ENCODE measurements at places on chromosomes 2 and 18. TPM values are rescaled to one million over a fixed set of nuclear protein-coding genes. Genes with fewer than 3 reads are reported as not detected.

DNA sequence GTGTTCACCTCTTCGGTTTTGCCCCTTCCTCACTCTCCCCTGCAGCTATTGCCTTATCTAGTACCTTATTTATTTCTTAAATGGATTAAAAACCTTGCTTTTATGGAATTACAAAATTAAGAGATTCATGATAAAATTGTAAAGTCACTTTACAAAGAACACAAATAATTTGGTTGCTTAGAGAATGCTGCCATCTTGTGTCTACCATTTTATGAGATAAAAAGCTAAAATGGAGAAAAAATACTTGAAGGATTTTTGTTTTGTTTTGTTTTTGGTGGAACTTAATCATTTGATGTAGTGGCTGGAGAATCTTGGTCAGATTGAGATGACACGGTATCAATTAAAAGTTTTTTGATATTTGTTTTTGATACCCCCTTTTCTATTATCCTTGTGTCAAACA lies 69.6 kb downstream of the R3HDM1 start:
- no peaks in the 10 kb centered on the region for H3K4me1 ChIP-seq
- H3K4me3 ChIP-seq = no peak overlapping the region
- no peaks in the 10 kb centered on the region for H3K27me3 ChIP-seq

TLX2 gene
- 0.97 TPM for total RNA-seq

- peak overlapping the region; percentile 76 for H3K4me3 ChIP-seq
- peak overlapping the region; percentile 99 for H3K27ac ChIP-seq
- H3K36me3 ChIP-seq = no peaks in the 10 kb centered on the region
These were observed 891 bp downstream of the KDM3A start for GRCh38 chr2:86441882-86442641.

SCG2 gene
- total RNA-seq = 1.0 TPM

- H3K36me3 ChIP-seq = no peaks in the 10 kb centered on the region
- H3K27ac ChIP-seq = no peak overlapping the region
- no peaks in the 10 kb centered on the region for H3K27me3 ChIP-seq
- peaks cover 2% of the 10 kb centered on the region for H3K4me1 ChIP-seq
These were observed 53.7 kb upstream of the LGALSL start for GRCh38 chr2:64400105-64400728.

DNA sequence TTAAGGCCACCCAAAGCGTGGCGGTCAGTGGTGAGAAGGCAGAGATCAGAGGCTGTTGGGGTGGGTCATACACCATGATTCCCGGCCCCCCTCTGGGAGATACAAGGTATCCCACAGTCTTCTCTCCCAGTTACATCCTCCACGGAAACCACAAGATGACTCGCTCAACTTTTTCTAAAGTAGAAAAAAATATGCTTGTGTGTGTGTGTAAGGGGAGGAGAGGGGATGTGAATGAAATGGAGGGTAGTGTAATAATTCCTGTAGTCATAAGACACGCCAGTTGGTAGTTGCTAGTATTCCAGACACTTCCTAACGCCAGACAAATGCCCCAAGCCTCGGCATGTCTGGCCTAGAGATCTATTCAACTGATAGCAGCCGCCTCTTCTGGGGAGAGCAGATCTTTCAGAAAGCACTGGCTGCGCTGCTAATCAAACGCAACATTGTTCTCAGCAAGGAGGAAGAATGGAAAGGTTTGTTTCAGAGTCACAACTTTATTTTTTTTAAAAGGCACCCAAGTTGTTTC lies 143.5 kb downstream of the TGIF1 start:
- peak overlapping the region; percentile 40 for H3K4me3 ChIP-seq
- H3K36me3 ChIP-seq = no peaks in the 10 kb centered on the region
- H3K27me3 ChIP-seq = no peaks in the 10 kb centered on the region

CYBRD1 gene
- 130 TPM for total RNA-seq

GRCh38 chr2:47580855-47581600 lies 178.1 kb downstream of the MSH2 start:
- no peak overlapping the region for H3K4me3 ChIP-seq
- H3K27ac ChIP-seq = no peak overlapping the region
- H3K27me3 ChIP-seq = no peaks in the 10 kb centered on the region
- H3K4me1 ChIP-seq = no peaks in the 10 kb centered on the region
- H3K36me3 ChIP-seq = no peaks in the 10 kb centered on the region

DNA sequence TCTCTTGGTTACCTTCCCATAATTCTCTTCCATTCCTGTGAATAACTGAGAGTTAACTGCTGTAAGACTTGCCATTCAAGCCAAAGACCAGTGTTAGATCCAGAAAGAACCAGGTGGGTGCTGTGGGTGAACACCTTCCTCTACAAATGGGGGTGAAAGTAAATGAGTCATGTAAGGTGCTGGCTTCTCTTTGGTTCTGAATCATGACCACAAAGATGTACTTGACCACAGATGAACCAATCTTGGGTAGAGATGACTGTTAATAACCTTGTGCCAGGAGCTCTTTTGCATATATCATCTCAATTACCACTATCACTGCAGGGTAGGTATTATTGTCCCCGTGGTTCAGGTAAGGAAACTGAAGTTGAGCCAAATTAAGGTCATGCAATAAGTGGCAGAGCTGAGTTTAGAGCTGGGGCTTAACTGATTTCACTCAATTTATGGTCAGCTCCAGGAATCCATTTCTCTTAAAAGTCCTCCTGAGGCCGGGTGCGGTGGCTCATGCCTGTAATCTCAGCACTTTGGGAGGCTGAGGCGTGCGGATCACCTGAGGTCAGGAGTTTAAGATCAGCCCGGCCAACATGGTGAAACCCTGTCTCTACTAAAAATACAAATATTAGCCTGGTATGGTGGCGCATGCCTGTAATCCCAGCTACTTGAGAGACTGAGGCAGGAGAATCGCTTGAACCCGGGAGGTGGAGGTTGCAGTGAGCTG lies 244.9 kb upstream of the CXCR4 start:
- no peak overlapping the region for H3K27ac ChIP-seq
- no peaks in the 10 kb centered on the region for H3K4me1 ChIP-seq
- H3K27me3 ChIP-seq = no peaks in the 10 kb centered on the region
- no peaks in the 10 kb centered on the region for H3K36me3 ChIP-seq
- no peak overlapping the region for H3K4me3 ChIP-seq

- no peaks in the 10 kb centered on the region for H3K4me1 ChIP-seq
- H3K27me3 ChIP-seq = no peaks in the 10 kb centered on the region
- no peak overlapping the region for H3K27ac ChIP-seq
- no peak for DNase-seq
- no peaks in the 10 kb centered on the region for H3K36me3 ChIP-seq
- H3K4me3 ChIP-seq = no peak overlapping the region
These were observed 126.2 kb downstream of the FSHR start for GRCh38 chr2:49028101-49028500.

DNA sequence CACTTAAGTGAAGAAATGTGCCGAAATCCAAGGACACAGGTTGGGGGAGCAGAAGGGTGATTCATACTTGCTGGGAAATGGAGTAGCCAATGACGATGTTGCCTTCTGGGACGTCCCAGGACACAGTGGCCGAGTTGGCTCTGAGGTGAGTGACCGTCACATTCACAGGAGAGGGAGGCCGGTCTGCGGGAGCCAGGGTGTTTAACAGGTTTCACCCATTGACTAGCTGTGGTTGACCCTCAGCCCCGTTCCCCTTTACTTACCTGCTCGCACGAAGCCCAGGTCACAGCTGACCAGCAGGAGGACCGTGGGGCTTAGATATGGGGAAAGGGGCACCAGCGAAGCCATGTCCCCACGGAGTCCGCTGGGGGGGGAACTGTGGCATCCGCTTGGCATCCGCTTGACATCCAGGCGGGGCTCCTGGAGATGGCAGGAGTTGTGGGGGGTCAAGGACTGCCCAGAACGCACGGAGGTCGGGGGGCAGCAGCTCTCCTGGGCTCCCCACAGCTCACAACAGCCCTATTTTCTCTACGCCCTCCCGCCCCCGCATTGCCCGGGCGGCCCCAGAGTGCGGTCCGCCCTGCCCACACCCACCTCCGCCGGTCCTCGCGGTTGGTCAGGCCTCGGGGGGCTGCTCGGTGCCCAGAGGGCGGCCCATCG lies 586 bp downstream of the FNDC4 start:
- H3K4me3 ChIP-seq = peak overlapping the region; percentile 52
- H3K4me1 ChIP-seq = peaks cover 2% of the 10 kb centered on the region
- no peaks in the 10 kb centered on the region for H3K36me3 ChIP-seq
- peak overlapping the region; percentile 60 for H3K27ac ChIP-seq
- H3K27me3 ChIP-seq = no peaks in the 10 kb centered on the region
- DNase-seq = no peak

GRCh38 chr18:60893355-60894097 lies 439.7 kb upstream of the CDH20 start:
- no peaks in the 10 kb centered on the region for H3K4me1 ChIP-seq
- DNase-seq = no peak
- no peak overlapping the region for H3K4me3 ChIP-seq
- H3K36me3 ChIP-seq = no peaks in the 10 kb centered on the region
- H3K27ac ChIP-seq = no peak overlapping the region
- no peaks in the 10 kb centered on the region for H3K27me3 ChIP-seq

- H3K36me3 ChIP-seq = no peaks in the 10 kb centered on the region
- DNase-seq = no peak
- H3K27ac ChIP-seq = no peak overlapping the region
- no peaks in the 10 kb centered on the region for H3K4me1 ChIP-seq
- no peaks in the 10 kb centered on the region for H3K27me3 ChIP-seq
- H3K4me3 ChIP-seq = no peak overlapping the region
These were observed 492.5 kb upstream of the ID2 start for GRCh38 chr2:8189316-8189715.

G6PC2 gene
- not detected for total RNA-seq

DNA sequence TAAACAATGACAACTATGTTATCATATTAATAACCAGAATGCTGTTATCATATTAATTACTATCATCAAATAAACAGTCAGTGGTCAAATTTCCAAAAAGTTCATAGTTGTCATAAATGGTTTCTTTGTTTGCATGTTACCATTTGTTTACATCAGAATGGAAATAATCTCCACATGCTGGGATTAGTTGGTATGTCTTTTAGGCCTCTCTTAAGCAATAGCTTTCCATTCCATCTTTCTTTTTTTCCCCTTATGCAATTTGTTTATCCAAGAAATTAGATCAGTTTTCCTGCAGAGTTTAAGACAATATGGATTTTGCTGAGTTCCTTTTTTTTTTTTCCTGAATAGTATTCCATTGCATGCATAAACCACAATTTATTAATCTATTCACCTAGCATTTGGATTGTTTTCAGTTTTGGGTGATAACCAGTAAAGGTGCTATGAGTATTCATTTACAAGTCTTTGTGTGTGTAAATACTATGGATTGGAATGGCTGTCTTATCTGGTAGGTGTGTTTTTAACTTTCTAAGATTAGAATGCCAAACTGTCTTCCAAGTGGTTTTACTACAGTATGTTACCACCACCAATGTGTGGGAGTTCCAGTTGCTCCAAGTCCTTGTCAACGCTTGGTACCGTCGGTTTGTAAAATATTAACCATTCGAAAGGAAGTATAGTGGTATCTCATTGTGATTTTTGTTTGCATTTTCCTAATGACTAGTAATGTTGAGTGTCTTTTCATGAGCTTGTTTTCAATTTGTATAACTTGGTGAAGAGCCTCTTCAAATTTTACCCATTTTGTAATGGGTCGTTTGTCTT lies 33.3 kb upstream of the TXNDC2 start:
- H3K27me3 ChIP-seq = no peaks in the 10 kb centered on the region
- no peaks in the 10 kb centered on the region for H3K36me3 ChIP-seq
- no peak for DNase-seq
- H3K4me1 ChIP-seq = no peaks in the 10 kb centered on the region

- no peak for DNase-seq
- no peak overlapping the region for H3K4me3 ChIP-seq
- H3K36me3 ChIP-seq = no peaks in the 10 kb centered on the region
- no peaks in the 10 kb centered on the region for H3K27me3 ChIP-seq
- no peak overlapping the region for H3K27ac ChIP-seq
These were observed 9.2 kb downstream of the CCNYL1 start for GRCh38 chr2:207720517-207721187.

AQP4 gene
- total RNA-seq = 8.4 TPM

DNA sequence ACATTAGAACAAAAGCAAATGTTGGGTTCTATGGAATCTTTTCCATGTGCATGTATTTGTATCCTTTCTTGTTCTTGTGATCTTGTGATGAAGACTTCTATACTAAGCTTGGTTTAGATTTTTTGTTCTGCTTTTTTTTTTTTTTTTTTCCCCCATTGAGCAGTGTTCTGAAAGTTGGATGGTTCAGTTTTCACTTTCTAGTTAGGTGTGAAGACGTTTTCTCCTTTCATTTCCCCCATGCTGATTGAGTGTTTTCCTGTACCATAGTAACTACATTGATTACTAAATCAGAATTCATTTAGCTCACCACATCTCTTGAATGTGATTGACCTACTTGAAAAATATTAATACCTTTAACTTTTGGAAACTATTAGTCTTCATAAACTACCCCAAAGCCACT lies 34.1 kb downstream of the NOP58 start:
- DNase-seq = no peak
- no peak overlapping the region for H3K27ac ChIP-seq
- no peaks in the 10 kb centered on the region for H3K27me3 ChIP-seq
- no peak overlapping the region for H3K4me3 ChIP-seq
- peaks cover 6% of the 10 kb centered on the region for H3K36me3 ChIP-seq
- H3K4me1 ChIP-seq = no peaks in the 10 kb centered on the region
